ENCODE measurements at places on chromosomes 11 and 22.

- DNase-seq, result peak; percentile 80
These were observed 29.9 kb downstream of the GUCY1A2 start for GRCh38 chr11:106988151-106989077.

DNA sequence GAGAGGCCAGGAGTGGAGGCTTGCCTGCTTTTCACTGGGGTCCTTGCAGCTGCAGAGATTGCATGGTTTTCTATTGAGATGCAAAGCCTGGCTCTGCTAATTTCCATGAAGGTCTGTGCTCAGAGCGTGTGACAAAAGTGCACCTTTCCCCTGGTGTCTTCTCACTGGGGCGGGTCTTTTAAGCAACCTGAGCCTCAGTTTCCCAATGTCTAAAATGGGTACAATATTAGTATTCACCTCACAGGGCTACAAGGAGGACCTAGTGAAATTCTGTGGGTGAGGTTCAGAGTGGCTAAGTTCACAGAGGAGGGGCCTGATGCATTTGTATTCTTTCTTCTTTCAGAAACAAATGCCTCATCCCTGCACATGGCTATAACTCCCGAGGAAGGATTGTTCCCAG lies 20.3 kb downstream of the PPM1F start:
- DNase-seq, result no peak

DNA sequence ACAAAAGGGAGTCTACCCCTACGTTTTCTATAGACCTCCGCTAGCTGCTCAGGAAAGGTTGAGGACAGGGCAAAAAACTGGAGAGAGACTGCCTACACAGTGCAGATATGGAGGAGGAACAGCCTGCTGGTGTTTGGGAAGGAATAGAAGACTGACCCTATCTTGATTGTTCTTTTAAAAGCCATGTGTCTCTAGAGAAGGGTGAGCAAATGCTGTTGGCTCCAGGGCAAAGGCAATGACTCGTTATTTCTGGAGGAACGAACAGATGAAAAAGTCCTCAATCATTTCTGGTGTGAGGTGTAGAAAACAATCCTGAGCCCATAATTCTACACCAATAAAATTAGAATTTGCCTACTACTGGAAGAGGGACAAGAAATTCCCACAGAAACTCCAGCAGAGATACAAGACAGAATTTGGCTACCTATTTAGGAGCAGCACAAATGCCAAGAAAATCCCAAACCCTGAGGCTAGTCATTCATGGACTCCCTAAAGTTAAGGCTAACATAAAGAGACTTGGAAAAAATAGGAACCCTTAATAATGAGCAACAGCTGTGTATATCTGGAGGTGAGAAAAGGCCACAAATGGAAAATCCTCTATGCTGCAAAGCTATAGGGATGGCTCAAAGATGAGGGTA lies 1206.3 kb upstream of the CNTN5 start:
- DNase-seq, result no peak

DNA sequence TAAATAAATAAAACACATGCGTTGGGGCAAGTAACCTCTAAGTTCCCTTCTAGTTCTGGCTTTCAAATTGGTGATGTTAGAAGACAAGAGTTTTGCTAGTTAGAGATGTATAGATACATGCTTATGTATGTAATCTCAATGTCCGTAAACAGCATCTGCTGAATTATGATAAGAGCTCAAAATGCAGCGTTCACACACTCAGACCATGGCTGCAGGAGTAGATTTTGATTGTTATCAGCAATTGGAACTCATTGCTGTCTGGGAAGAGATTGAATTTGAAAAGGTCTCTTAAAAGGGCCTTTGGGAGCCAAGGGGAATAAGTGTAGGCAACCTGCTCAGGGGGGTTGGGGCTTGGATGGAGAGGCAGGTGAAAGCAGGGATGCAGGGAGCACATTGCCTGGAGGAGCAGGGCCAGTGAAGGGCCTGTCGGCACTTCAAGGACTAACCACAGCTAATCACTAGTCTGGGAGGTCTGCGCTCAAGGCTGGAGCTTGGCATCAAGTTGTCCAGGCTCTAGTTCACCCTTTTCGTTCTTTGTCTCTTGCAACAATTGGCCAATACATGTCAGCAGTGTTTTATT lies 2.7 kb upstream of the RAG1 start:
- no peak for DNase-seq

DNA sequence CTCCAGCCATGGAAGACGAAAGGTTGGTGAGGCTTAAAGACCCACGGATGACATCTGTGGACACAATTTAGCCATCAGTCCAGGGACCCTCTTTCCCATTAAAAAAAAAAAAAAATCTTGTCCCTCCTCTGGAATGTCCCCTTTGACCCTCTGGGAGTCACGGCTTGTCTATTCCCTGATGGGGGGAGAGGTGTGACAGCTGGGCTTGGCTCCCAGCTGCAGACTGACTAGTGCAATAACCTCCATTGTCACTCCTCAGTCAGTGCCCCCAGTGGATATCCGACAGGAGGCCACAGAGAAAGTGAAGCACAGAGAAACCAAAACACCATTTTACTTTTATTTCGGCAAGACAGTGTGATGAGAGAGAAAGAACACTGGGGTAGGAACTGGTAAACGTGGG lies 2.7 kb upstream of the VSIG2 start:
- no peak for DNase-seq

DNA sequence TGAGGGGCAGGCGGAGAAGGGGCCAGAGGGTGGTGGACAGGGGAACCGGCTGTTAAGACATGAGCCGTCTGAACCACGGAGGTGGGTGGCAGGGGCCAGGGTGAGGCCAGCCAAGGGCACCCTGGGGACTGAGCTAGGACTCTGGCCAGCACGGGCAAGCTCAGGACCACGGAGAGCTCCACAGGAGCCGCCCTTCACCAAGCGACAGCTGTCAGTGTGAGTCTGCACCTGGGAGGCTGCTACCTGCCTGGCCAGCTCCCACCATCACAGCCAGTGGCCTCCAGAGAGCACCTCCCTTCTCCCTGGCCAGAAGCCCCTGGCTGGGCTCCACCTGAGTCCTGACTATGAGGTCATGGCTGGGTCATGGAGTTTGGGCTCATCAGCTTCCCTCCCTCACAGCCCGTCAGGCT lies 21.6 kb downstream of the MGAT3 start:
- no peak for DNase-seq

GRCh38 chr22:27795696-27796517 lies 5.6 kb downstream of the MN1 start:
- DNase-seq, result no peak

DNA sequence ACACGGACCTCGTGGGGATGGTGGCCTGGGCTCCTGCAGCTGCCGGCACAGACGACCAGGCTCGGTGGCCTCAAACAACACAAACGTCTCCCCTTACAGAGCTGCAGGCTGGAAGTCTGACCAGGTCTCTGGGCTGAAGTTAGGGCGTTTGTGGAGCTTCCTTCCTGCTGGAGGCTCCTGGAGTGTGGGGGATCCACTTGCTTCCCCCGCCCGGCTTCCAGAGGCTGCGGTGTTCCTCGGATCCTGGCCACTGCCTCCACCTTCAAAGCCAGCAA lies 313.5 kb downstream of the CTTN start:
- DNase-seq, result no peak

GRCh38 chr11:72668629-72669347 lies 5.4 kb downstream of the PDE2A start:
- no peak for DNase-seq

DNA sequence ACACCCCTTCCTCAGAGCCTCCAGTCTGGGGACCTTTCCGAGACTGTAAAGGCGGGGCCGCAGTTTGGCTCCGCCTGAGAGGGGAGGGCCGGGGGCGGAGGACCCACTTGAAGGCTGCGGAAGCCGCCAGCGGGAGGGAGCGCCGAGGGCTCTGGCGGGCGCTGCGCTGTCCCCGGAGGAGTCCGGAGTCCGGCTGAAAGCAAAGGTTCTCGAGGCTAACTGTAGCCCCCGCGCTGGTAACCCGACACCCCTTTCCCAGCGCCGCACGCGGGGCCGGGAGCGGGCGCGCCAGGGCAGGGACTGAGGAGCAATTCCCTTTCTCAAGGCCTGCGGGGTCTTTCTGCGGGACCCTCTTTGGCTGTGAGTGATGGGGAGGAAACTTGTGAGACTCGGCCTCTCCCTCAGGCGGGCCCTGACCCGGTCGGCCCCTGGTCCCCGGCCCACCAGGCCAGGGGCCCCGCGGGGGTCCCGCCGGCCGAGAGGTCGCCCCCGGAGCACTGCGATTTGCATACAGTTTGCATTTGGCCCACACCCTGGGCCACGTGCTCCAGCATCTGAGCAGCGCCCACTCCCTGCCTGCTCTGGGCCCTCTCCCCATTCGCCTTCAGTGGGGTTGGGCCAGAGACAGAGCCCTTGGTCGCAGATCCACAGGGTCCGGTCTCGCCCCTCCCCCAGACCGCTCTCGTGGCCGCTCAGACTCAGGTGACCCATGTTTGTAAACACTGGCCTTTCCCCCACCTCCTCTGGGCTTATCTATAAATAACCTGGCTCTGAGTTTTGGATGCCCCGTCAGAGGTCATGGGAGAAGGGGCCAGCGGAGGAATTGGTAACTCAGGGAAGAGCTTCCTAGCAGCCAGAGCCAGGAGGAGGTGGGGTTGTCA lies 519 bp upstream of the ART5 start:
- peak; percentile 51 for DNase-seq

DNA sequence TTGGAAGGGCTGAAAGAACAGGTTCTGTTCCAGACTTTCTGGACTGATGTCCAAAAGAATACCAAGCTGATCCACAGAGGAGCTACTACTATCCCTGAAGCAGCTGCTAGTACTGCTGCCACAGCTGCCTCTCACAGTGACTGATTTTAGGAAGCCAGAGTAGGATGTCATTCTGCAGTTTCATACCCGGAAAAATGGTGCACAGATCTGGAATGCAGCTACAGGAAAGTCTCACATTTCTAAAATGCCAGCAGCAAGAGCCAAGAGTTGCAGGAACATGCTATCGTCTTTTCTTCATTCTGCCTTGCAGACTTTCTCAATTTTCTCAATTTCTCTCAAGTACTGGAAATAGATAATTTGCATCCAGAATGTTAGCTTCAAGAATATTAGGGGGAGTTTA lies 19.4 kb upstream of the CCDC179 start:
- no peak for DNase-seq

- no peak for DNase-seq
These were observed 7.3 kb upstream of the TP53AIP1 start for GRCh38 chr11:128949791-128950454.

DNA sequence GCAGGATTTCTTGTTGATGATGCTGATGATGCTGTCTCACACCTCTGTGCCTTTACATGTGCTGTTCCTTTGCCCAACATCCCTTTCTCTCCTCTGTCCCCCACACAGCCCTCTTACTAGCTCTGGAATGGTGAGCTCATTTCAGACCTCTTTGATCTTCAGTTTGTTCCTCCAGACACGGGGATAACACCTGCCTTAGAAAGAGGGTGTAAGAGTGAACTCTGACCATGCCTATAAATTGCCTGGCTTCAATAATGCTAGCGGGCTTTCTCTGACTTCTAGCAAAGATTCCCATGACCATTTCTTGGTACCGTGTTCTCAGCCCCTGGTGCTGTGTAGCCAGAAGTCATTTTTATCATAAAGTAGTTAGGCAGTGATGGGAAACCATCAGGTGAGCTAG lies 55.9 kb upstream of the DRD2 start:
- no peak for DNase-seq

- peak; percentile 65 for DNase-seq
These were observed 59.7 kb upstream of the GDPD4 start for GRCh38 chr11:77361184-77361583.

- DNase-seq, result no peak
These were observed 11.0 kb upstream of the NECTIN1 start for GRCh38 chr11:119739975-119740374.

GRCh38 chr11:10436224-10436623 lies 18.8 kb upstream of the AMPD3 start:
- no peak for DNase-seq

DNA sequence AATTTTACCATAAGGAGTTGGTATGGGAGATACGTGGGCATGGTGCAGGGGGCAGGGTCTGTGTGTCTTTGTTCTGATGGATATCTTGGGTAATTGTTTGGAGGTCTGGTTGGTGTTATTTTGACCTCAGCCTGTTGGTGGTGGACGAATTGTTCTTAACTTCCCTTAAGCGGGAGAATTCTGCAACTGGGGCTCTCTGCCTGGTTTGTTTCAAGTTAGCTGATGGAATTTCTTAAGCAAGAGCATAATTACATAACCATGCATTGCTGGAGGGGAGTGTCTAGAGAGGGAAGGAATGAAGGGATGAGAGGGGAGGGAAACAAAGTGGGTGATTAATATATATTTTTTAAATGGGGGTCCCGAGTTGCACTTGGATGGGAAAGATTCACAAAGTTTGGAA lies 908.5 kb upstream of the RAG2 start:
- no peak for DNase-seq

DNA sequence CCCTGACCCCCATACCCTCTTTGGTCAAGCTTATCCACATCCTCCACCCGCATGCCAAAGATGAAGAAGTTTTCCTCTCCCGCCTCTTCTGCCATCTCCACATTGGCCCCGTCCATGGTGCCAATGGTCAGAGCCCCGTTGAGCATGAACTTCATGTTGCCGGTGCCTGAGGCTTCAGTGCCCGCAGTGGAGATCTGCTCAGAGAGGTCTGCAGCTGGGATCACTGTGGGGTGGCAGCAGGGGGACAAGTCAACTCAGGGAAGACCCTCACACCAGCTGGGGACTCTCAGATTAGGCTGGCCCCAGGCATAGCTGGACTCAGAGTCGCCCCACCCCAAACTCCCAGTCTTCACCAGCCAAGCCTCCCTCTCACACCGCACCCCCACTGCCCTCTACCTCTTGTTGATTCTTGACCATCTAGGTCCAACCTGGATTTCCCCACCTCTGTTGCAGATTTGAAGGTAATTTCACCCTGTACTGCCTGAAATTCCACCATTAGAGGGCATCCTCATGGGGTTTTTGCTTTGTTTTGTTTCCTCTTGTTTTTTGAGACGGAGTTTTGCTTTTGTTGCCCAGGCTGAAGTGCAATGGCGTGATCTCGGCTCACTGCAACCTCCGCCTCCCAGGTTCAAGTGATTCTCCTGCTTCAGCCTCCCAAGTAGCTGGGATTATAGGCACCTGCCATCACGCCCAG lies 6.6 kb upstream of the RASGRP2 start:
- DNase-seq, result no peak

DNA sequence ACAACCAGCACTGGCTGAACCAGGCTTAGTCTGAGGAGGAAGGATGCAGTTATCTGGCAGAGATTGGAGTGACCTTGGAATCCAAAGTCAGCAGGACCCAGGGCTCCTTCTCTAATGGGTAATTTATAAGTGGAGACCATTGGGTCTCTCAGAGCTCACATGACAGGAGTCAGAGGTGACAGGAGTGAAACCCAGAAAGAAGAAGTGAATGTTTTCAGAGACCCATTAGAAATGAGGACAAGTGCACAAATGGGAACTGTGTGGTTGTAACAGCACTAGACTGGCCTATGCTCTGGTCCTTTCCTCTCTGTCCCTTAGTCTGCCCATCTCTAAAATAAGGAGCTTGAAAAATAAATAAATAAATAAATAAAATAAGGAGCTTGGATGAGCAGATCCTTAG lies 107.4 kb downstream of the SERGEF start:
- DNase-seq, result no peak

DNA sequence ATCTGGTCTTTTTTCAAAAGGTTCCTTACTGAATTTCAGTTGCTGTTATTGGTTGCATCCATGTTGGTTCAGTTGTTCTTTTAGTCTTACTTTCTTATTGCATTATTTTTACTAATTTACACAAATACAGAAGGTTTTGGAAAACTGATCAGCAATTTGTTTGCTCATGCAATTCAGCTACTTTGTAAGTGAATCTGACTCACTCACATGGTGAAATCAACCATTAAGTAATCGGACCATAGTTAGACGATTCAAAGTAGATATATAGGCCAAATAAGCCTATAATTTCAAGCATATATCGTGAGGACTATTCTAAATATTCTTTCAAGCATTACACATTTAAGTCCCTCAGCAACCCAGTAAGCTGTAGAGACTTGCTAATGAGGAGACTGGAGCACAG lies 41.7 kb downstream of the CCDC83 start:
- DNase-seq, result no peak

- DNase-seq, result no peak
These were observed 95.0 kb downstream of the GRAMD1B start for GRCh38 chr11:123525097-123525496.
